Lung (tissue), 17 donors: ENCODE measurements at places on chromosomes 7 and 10. TPM values are rescaled to one million over a fixed set of nuclear protein-coding genes. Genes with fewer than 3 reads are reported as not detected.

DNA sequence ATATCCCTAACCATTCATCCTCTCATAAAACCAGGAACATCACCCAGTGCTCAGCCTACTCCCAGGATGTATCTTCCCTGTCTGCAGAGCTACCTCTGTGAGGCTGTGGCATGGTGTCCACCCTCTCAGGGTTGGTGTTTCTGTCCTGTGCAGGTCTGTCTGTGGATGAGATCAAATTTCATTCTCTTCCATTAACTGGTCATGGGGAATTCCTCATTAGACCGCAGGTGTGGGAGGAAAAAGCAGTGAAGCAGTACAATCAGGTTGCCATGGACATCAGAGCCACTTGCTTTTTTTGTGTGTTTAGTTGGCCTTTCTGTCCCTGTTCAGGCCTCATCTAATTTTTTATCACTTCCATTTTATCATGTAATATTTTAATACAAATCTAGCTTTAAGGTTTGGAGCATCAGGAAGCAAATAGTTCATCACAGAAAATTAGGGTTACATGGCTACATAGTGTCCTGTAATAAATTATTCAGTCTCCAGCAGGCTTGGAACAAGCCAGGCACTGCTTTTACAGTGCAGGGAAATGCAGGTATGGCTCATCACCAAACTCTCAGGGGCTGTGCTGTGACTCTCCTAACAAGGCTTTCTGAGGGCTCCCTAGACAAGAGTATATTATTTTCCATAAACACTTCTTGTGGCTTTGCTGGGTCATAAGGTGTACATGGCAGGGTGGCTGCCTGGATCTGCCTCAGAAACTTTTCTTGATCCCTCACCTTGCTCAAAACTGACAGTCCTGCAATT lies 594.9 kb upstream of the IGFBP3 start:
- no peak for DNase-seq

GRCh38 chr7:49894543-49894942 lies 121.1 kb downstream of the VWC2 start:
- DNase-seq, result no peak

GRCh38 chr10:34102237-34102673 lies 712.8 kb downstream of the PARD3 start:
- DNase-seq, result peak; percentile 85

DNA sequence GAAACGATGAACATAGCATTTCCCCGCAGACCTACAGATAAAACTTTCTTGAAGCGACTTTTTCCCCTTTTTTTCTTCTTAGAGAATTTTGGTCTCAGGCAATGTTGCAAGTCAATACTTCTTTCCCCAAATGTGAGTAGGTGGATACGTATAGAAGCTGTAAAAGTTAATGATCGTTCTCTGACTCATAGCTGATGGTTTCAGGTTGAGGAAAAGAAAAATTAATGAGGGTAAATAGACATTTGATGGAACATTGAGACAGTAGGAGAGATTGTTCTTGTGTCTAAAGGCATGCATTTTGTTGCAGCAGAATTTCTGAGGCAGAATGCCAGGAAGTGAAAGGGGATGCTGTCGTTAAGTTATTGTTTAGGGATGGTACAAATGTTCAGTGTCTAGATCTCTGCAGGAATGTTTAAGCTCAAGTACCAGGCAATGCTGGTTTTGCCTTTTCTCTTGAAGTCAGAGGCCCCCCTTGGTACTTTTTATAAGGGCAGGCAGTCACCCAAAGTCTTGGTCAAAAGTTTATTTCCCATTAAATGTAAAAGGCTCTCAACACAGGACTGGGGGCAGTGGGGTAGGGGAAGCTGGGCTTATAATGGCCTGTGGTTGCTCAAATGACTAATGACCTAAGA lies 9.3 kb downstream of the TCF7L2 start:
- DNase-seq, result peak; percentile 34

GRCh38 chr7:117592011-117592635 lies 112.3 kb downstream of the CFTR start:
- no peak for DNase-seq

DNA sequence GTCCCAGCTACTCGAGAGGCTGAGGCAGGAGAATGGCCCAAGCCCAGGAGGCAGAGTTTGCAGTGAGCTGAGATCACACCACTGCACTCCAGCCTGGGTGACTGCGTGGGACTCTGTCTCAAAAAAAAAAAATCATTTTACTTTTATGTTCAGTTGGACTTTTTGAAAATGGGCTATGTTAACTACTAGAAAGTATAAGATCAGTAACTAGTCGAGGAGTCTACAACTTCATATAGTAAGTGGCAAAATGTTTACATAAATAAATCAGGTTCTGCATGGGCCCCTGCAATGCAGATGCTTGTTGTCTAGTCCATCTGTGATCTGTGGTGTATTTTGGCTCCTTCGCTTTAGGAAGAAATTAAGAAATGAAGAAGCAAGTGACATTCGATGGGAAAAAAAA lies 12.3 kb upstream of the ADO start:
- DNase-seq, result no peak

The ZNF425 gene
- total RNA-seq, result 2.8 TPM

The LIPJ gene
- not detected for total RNA-seq
